Cortex of kidney (tissue), 1 donor: ENCODE measurements at places on chromosomes 5 and 9.

GRCh38 chr5:154766558-154767281 is 11.5 kb downstream of the LARP1 start:
- no peak for DNase-seq

GRCh38 chr9:114220061-114220541 is 64.8 kb downstream of the COL27A1 start:
- DNase-seq = no peak

- no peak for DNase-seq
Observed at GRCh38 chr9:113519426-113520108, 56.0 kb downstream of the RGS3 start.

- DNase-seq = no peak
Observed at GRCh38 chr9:113932906-113933584, 56.9 kb downstream of the ZNF618 start.

- DNase-seq = no peak
Observed at GRCh38 chr5:119243888-119244287, 111.9 kb upstream of the TNFAIP8 start.

DNA sequence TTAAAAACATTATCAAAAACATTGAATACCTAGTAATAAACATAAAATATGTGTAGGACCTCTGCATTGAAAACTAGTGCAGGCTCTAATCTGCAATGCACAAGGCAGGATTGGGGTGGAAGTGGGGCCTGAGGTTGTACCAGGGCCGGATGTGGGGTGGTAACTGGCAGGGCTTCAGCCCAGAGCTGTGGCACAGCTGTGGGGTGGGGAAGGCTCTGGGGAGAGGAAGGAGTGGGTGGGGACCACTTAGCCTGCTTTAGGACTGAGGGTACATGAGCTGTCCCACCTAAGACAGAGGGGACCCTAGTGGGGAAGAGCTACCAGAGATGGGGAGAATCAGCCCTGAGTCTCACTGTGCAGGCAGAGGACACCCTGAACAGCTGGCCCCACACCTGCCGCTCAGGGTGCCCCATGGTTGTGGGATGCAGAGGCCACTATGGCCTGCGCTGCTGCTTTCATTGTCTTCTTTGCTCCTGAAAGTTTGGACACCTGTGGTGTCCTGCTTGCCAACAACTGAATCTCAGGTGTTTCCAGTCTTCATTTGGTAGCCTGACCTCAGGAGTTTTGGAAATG is 311.4 kb downstream of the TLE4 start:
- DNase-seq = no peak

DNA sequence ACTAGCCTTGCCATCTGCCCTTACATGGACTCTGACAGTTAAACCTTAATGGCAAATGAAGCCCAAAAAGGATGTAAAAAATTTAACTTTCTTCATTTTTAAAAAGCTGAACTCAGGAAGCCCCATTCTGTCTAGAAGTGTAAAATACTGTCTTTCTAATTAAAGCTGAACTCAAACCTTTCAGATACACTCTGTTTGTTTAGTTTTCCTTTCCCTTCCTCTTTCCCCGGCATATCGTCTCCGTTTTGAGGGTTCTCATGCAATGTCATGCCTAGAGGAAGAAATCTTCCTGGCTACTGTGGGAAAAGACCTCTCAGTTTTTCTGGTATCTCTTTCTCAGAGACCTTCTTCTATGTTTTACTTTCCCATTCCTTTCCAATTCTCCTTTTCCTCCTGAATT is 841.5 kb downstream of the DTWD2 start:
- no peak for DNase-seq

- no peak for DNase-seq
Observed at GRCh38 chr5:106680330-106680729, 990.4 kb downstream of the EFNA5 start.

- no peak for DNase-seq
Observed at GRCh38 chr5:103245761-103246160, 12.8 kb upstream of the MACIR start.

DNA sequence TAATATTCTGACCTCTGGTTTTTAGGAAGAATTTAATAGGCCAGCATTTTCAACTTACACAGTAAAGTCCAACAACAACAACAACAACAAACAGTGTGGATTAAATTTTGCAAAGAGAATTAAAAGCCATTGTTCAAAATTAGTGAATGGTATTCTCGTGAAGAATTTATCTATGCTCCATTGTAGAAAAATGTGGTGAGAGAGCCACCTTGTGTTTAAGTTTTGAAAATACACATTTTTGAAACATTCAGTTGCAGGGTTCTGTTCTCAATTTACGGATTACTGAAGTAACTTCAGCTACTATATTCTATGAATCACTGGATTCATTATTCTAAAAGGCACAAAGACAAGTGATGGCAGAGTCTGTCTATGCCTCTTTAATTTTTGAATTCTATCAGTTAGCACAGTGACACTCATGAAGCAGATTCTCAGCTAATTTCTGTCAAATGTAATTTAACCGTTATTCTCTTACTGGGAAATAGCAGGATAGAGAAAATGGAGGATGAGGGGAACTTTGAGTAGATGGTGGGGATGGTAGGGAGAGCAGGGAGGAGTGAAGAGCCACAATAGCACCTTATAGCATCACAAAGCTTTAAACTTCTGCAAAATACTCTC is 11.0 kb downstream of the CCDC152 start:
- DNase-seq = no peak

GRCh38 chr9:76403352-76403751 is 9.1 kb upstream of the RFK start:
- DNase-seq = no peak

GRCh38 chr5:85488295-85488694 is 1103.6 kb upstream of the EDIL3 start:
- DNase-seq = no peak

DNA sequence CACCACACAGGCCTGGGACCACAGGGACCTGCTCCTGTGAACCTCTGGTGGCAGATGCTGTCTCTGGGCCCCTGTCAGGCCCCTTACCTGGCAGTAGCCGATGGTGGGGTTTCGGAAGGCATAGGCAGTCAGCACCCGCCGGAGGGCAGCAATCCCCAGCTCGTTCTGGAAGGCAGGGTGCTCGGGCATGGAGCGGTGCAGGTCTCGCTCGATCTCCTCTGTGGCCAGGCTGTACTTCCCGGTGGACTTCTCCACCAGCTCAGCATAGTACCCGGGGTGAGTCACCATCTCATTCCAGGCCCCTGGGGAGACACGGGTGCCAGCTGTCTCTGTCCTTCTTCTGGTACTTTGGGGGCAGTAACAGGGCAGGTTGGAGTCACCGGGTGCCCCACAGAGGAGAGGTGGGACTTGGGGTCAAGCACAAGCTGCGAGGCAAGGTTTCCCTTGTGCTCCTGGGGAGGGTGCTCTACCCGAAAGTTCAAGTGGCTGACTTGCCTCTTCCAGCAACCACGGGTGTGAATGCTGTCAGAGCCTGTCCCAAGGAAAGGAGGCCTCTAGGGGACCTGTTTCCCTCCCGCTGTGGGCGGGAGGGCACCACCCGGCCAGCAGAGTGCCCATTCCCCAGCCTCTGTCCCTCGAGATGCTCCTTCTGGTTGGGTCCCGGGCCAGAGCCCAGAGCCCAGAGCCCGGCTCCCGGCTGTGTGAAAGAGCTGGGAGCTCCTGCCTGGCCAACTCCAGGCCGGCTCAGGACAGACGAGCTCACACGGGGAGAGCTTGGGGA is 19.8 kb upstream of the MRNIP start:
- DNase-seq = no peak

DNA sequence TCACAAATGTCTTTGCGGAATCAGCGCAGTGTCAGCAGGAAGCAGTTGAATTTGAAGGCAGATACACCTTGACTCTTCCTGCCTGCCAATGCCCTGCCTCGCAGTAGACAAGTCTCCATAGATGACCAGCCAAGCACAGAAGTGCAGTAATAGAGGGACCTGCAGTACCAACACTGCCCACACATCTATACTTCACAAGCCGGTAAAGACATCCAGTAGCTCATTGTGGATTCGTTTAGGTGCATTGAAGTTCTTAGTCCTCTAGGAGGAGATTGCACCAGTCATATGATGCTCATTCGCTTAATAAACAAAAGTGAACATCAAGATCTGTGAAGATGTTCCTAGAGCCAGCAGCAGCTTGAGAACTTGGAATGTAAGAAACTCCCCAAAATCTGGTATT is 7.1 kb upstream of the IFNA2 start:
- no peak for DNase-seq

GRCh38 chr9:37126214-37126788 is 5.9 kb downstream of the ZCCHC7 start:
- no peak for DNase-seq

DNA sequence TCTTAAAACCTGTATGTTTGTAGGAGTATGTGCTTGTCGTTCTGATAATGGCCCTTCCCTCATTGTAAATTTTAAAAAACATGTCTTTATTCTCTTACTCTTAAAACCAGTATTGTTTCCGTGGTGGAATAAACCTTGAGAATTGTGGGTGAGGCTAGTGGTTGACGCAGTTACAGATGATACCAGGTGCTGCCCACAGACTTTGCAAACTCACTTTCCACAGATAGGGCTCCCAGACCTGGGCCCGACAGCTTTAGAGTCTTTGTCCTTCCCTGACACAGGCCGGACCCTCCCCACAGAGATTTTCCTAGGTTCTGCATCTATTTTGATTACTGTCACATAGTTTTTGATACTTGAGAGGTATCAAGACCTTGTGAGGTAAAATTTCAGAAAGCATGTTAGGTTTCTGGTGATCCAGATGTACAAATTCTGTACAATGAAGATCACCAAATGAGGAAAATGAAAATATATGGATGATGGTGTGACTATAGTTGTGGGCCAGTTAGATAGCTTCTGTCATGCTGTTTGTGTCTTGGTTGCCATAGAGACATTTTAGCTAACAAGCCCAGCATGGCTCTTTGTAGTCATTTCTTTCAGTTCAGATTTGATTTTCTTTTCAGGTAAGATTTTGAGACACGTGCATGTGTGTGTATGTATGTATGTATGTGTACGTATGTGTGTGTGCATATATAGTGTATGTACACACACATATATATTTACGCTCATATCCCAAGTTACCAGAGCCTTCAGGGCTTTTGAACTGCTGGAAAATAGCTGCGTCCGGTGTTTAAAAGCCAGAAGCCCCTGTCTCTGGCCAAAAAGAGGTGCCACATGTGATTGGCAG is 33.8 kb downstream of the DMRT1 start:
- DNase-seq = no peak

- DNase-seq = no peak
Observed at GRCh38 chr9:23342291-23342690, 483.7 kb downstream of the ELAVL2 start.

DNA sequence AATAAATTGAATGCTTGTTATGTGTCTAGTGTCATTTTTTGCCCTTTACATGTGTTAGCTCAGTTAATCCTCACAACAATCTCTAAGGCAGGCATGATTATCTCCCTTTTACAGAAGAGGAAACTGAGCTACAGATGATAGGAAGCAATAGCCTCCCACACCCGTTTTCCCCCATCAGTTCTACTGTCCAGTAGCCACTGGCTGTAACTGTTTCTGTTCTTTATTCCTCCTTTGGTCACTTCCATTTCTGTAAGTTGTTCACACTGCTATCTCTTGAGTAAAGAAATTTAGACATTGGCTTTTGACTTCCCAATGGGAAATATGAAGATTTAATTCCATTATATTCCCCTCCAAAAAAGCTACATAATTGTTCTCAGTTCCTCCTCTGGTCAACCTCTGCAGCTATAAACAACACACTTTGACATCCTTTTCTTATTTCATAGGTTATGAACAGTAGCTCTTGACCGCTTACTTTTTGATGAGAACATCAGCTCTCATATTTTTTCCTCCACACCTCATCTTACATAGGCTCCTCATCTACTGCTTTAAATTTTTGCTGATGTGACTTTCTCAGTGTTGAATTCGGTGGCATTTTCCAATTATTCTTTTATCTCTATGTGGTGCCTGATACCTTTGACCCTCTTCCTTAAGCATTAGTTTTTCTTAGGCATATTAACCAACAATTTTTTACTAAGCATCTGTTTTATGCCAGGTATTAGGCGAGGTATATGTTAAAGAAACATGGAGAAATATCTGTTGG is 21.4 kb downstream of the SPZ1 start:
- DNase-seq = no peak

GRCh38 chr5:149049371-149049781 is 13.5 kb downstream of the SH3TC2 start:
- DNase-seq = no peak

DNA sequence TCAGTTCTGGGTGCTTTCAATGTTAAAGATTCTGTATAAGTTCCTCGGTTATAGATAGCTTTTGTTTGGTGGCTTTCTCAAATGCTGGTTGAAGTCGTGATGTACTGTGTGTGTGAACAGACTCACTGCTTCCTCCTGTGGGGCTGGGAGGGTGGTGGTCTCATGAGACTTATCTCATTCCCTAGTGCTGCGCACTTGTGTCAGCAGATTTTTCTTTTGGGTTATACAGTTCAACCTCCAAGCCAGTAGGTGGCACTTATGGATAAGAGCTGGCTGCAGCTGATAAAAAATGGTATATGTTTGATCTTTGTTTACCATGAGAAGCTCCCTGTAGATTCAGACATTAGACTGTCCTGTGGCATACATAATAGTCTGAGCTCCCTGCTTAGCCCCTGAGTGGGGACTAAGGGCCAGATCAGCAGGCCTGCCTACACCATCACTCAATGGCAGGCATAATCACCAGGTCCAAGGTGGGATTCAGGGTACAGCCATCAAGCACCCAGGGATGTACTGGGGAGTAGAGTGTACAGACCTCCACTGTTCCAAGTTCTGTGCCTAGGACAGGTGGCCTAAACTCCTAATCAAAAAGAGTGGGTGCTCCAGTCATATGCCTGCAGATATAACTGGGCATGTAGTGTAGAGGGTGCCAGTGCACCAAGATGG is 174.2 kb downstream of the OXCT1 start:
- DNase-seq = no peak

- DNase-seq = no peak
Observed at GRCh38 chr5:181265092-181265671, 4.2 kb upstream of the TRIM52 start.

GRCh38 chr5:1801967-1802295 is 724 bp downstream of the NDUFS6 start:
- DNase-seq = no peak

GRCh38 chr9:136628268-136628667 is 34.4 kb upstream of the EGFL7 start:
- no peak for DNase-seq

GRCh38 chr5:136006164-136006563 is 22.6 kb upstream of the TGFBI start:
- DNase-seq = no peak

DNA sequence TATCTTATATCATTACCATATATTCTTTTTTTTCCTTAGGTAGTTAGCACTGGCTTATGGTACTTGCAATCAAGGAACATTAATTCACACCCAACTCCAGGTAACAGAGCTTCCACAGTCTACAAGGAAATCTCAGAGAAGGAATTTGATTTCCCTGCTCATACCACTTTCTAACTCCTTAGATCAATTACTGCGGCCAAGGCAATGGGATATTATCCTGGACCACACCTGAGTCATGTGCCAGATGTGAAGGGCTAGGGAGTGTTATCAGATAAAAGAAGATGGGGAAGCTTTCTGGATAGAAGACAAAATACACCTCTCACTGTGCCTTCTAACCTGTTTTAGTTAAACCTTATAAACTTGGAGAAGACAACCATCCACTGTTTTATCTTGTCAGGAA is 181.2 kb downstream of the CCDC192 start:
- no peak for DNase-seq

GRCh38 chr9:36679710-36680109 is 107.0 kb downstream of the MELK start:
- no peak for DNase-seq

GRCh38 chr5:59684388-59685190 is 208.9 kb downstream of the PDE4D start:
- no peak for DNase-seq

- DNase-seq = no peak
Observed at GRCh38 chr5:128060644-128061385, 22.8 kb upstream of the SLC12A2 start.
